ENCODE measurements at places on chromosomes 5 and 9. TPM values are rescaled to one million over a fixed set of nuclear protein-coding genes. Genes with fewer than 3 reads are reported as not detected.

- no peak for DNase-seq
Observed at GRCh38 chr9:37405350-37405749, 17.1 kb upstream of the GRHPR start.

DNA sequence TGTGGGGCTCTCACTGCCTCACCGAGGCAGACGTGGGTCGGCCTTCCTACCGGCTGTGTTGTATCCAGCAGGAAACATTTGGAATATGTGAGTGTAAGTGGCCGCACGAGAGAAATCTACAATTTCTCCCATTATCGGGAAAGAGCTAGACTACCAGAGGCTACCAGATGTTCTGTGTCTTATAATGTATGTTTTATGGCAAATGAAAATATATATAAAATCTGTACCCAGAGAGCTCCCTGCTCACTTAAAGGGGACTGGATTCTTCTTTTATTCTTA, 69.5 kb upstream of the PITX1 start:
- DNase-seq, result no peak

- no peak for DNase-seq
Observed at GRCh38 chr5:60056191-60056590, 162.7 kb upstream of the PDE4D start.

DNA sequence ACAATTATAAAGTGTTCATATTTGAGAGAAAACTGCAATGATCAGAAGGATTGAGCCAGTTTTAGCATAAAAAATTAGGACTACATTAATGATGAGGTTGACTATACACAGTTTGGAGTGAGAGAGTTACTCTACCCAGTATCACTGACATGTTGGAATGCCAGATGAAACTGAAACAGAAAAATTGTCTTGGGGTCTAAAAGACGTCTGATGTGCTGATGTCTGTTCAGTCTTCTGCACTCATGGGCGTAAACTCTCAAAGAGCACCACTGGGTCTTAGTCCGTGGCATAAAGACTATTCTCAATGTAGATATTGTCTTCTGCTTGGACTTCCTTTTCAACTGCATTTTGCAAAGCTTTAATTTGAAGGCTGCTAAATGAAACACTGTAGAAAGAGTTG, 29.5 kb downstream of the HAVCR1 start:
- no peak for DNase-seq

DNA sequence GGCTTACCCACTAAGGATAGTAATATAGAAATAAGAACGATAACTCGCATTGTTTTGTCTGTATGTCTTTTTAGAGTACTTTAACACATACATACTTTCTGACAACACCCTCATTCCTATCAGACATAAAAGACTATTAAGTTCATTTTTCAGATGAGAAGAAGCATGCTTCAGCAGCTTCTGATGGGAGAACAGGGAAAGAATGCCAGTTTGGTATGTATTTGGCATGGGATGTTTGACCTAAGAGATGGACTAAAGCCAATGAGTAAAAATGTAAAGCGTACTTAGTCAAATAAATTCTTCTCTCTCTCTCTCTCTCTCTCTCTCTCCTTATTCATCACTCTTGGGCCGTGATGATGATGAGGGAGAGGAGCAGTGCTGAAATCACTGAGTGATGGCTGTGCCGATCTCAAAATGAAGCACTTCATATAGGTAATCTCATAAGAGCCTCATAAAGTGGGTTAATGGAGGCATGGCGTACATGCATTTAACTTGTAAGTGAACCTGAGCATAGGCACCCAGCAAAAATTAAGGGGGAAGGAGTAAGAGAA, 71.5 kb downstream of the SLIT3 start:
- DNase-seq, result no peak

DNA sequence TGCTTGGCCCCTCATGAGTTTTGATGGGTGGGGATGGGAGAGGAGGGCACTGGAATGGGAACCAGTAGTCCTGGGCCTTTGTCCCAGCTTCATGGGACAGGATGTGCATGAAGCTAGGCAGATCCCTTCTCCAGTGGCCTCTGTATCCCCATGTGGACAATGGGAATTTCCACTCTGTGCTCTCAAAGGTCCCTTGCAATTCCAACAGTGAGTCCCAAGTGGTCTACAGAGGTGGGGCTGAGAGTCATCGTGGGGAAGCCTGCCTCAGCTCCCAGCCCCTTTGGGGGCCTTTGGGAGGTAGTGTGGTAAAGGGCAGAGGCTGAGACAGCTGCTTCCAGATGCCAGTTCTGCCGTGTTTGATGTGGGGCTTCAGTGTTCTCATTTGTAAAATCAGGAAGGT, 1.9 kb upstream of the PHYHD1 start:
- DNase-seq, result no peak

- DNase-seq, result no peak
Observed at GRCh38 chr5:114053372-114053771, 308.5 kb upstream of the KCNN2 start.

GRCh38 chr9:121929893-121930875, 162.9 kb downstream of the TTLL11 start:
- no peak for DNase-seq

- DNase-seq, result no peak
Observed at GRCh38 chr5:137997726-137998213, 35.1 kb downstream of the FAM13B start.

DNA sequence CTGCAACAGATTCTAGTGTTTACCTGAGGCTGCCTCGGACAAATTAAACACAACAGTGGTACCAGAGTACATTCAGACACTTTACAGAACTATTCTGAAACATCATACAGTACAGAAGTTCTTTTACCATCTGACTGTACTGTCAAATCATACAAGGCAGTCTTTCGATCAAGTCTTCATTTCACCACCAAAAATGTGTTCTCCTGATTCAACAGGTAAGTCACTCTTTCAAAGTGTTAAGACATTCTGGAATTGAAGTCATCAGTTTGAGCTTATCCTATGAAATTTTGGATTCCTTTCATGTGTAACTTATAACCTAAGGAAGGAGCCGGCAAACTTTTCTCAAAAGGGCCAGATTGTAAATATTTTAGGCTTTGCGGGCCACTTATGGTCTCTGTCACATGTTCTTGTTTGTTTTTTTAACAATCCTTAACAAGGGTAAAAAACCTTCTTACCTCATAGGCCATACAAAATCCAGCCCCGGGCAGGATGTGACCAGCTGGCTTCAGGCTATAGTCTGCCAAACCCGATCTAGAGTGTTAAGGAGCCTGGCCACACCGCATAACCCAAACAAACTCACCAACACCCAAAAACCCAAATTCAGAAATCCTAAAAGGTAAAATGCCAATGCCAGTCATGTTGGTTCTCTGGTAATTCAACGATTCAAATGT, 151.6 kb downstream of the DENND1A start:
- no peak for DNase-seq

DNA sequence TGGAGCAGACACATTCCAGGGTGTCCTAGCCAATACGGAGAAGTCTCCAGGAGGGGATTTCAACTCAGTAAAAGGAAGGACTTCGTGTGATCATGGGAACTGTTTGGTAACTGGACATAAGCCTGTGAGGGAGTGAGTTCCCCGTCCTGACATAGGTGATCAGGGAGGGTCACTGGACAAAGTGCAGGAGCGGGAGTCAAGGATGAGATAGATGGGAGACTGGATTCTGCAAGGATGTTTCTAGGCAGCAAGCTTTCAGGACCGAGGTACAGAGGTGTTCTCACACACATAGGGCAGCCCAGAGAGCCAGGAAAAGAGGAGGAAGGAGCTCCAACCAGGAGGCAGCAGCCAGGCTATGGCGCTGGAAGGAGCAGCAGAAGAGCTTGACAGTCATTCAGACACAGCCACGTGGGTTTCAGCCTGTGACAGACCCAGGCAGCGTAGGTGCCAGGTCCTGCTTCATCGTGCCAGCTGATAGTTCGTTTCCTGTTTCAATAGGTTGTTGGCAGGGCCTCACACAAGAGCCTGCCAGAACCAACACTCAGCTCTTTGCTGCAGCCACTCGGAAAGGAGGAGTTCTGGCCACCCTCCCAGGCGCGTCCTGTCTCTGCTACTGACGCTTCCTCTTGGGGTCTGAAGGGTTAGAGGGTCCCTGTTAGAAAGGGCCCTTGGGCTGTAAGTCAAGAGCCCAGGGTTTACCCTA, 84.1 kb downstream of the AMBP start:
- peak; percentile 95 for DNase-seq

- no peak for DNase-seq
Observed at GRCh38 chr5:36763454-36763853, 113.1 kb upstream of the NIPBL start.

GRCh38 chr5:93800988-93801811, 59.8 kb upstream of the POU5F2 start:
- DNase-seq, result no peak

DNA sequence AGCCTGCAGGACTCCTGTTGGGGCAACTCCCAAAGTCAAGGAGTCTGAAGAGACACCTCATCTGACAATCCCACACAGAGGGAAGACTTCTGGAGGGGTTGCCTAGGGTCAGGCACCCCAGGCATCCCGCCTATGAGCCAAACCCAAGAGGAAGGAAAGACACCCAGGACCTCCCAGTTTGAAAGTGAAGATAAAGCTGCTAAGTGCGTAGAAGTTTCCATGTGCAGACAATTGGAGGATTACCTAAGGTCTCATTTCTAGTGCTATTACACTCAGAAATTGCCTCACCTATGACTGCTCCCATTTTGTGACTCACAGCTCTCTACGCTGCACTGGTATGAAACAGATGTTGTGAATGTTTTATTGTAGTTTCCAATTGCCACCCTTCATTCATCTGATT, 322.9 kb downstream of the SLIT3 start:
- DNase-seq, result no peak

DNA sequence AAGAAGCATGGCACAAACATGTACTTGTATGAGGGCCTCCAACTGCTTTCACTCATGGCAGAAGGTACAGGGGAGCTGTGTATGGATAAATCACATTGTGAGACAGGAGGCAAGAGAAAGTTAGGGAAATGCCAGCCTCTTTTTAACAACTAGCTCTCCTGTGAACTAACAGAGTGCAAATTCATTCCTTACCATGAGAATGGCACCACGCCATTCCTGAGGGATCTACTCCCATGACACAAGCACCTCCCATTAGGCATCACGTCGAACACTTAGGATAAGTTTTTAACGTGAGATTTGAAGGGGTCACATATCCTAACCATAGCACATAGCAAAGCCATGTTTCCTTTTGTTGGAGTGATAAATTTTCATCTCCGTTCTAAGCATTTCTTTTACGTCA, 747.2 kb upstream of the CHD1 start:
- DNase-seq, result no peak

DNA sequence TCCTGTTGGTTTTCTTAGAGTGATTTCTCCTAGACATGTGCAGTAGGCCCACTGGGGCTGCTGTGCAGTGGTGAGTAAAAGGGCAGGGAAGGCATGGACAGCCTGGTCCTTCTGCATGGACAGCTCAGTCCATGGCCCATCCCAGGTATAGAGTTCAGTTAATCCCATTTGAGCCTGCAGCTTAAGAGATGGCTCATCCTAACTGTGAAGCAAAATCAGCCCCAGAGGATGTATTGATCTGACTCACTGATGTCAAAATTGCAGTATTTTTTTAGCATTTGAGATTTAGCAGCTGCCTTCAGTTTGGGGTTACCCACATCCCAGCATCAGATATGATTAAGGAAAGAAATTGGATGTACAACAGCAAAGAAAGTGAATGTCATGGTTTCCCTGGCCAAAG, 93.4 kb downstream of the PDE6A start:
- no peak for DNase-seq

- no peak for DNase-seq
Observed at GRCh38 chr9:115022760-115023434, 92.5 kb upstream of the TNFSF8 start.

- no peak for DNase-seq
Observed at GRCh38 chr5:175677571-175677970, 19.7 kb downstream of the HRH2 start.

DNA sequence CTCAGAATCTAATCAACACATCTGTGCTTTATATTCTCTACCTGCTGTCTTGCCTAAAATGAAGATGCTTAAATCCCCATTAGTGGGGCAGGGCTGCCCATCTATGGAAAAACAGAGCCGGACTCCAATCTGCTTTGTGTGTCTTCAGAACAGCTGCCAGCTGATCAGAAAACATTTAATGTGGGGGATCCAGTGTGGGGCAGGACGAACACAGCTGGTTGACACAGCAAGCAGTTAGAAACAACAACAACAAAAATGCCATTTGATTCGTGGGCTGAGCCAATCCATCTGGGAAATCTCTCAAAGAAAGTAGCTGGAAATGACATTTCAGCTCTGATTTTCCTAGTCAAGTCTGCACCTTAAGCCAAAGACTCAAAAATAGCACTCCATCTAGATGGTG, 99.8 kb downstream of the PPP2R2B start:
- no peak for DNase-seq

DNA sequence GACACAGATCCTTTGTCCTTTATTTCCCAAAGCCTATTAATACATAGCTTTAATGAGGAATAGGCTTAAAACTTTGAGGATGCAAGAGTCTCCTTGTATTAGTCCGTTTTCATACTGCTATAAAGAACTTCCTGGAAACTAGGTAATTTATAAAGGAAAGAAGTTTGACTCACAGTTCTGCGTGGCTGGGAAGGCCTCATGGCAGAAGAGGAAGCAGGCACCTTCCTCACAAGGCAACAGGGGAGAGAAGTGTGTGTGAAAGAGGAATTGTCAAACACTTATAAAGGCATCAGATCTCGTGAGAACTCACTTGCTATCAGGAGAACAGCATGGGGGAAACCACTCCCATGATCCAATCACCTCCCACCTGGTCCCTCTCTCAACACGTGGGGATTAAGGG, 5.4 kb upstream of the CLK4 start:
- DNase-seq, result no peak

DNA sequence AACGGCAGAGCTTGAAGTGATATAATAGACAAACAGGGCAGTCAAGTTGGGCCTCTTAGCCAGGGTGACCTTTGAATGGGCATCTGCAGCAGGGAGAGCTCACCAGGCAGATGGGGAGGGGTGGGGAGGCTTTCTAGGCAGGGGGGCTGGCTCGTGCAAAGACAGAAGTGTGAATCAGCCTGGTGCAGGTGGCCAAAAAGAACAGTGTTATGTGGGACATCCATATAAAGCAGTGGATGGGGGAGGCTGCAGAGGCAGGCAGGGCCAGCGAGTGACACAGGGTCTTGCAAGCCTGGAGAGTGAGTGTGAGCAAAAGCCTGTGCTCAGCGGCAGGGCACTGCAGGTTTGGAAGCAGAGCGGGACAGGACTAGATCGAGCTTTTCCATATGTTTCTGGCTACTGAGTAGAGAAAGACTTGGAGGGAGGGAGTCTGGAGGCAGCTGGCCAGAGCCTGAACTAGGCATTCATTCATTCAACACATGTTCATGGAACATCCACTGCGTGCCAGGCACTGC, 14.2 kb upstream of the TTLL11 start:
- DNase-seq, result peak; percentile 70

DNA sequence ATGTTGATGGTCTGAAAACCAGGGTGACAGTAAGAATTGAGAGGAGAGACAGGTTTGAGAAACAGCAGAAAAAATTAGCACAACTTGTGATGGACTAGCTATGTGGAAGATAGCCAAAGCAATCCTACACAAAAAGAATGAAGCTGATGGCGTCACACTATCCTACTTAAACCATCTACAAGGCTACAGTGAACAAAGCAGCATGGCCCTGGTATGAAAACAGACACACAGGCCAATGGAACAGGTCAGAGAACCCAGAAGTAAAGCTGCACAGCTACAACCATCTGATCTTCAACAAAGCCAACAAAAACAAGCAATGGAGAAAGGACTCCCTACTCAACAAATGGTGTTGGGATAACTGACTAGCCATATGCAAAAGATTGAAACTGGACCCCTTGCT, 7.5 kb upstream of the UBE2R2 start:
- DNase-seq, result no peak

The INIP gene
- 19.9 TPM for total RNA-seq

The CTNND2 gene
- 0.29 TPM for total RNA-seq

The C7 gene
- total RNA-seq, result 412 TPM

The TRIM7 gene
- 6.9 TPM for total RNA-seq

The MFAP3 gene
- 38.0 TPM for total RNA-seq

The PRR7 gene
- 1.9 TPM for total RNA-seq

The PROB1 gene
- total RNA-seq, result 2.0 TPM
